ENCODE measurements at places on chromosomes 1 and 21.

- ATAC-seq: no peak
These were observed 67.8 kb downstream of the VPS26C start for GRCh38 chr21:37199057-37199924.

DNA sequence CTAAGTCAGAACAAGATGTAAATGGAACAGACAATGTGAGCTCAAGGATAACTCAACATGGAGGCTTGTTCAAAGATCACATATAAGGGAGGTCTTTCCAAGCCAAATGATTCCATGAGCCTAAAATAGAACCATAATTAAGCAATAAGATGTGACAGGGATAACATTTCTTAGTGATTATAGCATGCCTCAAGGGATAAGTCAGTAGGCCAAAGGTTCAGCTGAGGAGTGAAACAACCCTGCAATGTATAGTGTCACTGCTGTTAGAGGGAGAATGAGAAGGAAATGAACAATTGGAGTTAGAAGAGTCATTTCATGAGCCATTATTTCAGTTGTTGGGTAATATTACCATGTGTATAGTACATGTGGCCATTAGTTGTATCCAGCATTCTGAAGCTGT is 25.0 kb downstream of the GORAB start:
- no peak for ATAC-seq

GRCh38 chr1:38291336-38291735 is 244.7 kb upstream of the POU3F1 start:
- ATAC-seq: no peak

DNA sequence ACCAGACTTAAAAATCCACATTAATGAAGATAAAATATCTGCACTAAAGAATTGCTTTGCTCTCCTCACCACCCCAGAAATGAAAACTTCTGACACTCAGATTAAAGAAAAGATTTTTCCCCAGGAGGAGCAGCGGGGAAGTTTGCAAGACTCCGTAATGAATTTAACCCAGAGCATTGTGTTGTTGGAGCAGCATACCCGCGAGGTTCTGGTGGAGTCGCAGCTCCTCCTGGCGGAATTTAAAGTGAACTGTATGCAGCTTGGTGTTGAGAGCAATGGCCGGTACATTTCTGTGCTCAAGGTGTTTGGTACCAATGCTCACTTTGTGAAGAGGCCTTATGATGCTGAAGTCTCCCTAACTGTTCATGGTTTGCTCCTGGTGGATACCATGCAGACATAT is 46.4 kb downstream of the VPS13D start:
- no peak for ATAC-seq

- ATAC-seq: peak; percentile 35
These were observed 3.0 kb downstream of the PTPN22 start for GRCh38 chr1:113868387-113869083.

DNA sequence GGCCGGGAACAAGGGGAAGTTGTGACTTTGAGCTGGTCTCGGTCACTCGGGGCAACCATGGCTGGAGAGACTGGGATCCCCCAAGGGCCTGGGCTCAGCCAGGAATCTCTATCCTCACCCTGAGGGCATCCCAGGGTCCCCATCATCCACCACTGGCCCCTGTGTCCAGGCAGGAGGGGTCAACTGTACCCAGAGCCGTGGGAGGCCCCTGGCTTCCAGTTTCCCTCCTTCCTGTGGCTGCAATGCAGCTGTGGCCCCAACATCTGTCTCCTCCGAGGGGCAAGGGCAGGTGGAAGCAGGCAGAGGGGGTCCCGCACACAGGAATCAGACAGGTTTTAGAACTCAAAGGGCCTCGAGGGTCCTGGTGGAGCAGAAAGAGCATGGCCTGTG is 332.7 kb upstream of the VAMP3 start:
- ATAC-seq: no peak

- peak; percentile 48 for ATAC-seq
These were observed 40.0 kb upstream of the IKBKE start for GRCh38 chr1:206430031-206430983.

GRCh38 chr1:94362466-94363058 is 55.6 kb upstream of the ABCD3 start:
- ATAC-seq: no peak

GRCh38 chr1:68204977-68205630 is 27.2 kb downstream of the WLS start:
- no peak for ATAC-seq

DNA sequence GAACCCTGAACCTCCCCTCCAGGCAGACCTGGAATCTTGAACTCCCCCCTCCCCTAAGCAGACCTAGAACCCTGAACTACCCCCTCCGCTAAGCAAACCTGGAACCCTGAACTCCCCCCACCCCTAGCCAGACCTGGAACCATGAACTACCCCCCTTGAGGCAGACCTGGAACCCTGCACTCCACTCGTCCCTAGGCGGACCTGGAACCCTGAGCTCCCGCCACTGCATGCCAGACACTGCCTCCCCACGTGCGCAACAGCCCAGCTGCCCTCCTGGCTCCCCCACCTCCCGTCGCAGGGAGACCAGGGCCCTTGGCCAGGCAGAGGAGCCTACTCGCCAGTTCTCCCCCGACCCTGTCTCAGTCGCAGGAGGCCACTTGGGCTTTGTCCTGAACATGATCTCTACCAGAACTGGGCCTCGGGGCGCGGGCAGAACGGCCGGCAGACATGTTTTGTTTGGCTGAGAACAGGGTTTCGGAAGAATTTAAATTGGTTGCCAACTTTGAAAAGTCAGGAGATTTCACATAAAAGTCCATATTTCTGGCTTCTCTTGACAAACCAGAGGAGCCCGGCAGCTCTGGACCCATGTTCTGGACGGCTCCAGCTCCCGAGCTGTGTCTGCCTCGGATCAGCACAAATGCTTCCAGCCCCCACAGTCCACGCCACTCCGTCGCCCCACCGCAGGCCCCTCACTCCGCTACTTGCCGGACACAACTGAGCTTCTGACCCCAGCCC is 9.2 kb upstream of the PLEKHG5 start:
- no peak for ATAC-seq

DNA sequence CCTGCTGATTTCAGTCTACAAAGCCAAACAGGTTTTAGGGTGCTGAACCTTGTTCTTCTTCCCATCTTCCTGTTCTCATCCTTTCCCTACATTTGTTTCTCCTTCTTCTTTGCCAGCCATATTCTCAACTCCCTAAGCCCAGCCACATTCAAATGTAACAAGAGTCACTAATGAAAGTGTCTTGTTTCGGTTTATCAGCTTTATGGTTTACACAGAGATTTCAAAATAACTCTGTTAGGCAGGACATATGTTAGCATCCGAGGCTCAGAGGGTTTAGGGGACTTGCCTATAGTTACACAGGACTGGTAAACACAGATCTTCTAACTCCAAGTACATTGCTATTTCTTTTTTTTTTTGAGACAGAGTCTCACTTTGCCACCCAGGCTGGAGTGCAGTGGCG is 61.3 kb downstream of the NDUFS5 start:
- no peak for ATAC-seq

DNA sequence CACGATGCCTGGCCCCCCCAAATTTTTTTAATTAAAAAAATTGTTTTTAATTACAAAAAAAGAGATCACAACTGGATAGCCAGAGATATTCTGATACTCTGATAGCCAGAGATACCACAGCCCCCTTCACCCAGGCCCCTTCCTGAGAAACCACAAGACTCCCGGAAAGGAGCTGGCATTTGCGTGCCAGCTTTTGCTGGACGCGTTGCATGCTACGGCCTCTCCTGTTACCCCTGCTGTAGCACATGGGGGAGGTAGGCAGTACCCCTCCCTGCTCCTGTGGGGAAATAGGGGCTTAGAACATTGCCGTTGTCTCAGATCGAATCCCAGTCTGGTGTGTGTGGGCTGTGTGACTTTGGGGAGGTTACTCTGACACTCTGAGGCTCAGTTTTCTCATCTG is 22.7 kb downstream of the MFAP2 start:
- ATAC-seq: no peak

GRCh38 chr1:221440658-221441057 is 301.2 kb downstream of the DUSP10 start:
- ATAC-seq: peak; percentile 75

- ATAC-seq: peak; percentile 64
These were observed 55.1 kb downstream of the PLPP3 start for GRCh38 chr1:56524263-56524662.

- ATAC-seq: no peak
These were observed 2.7 kb downstream of the RBM15 start for GRCh38 chr1:110341872-110342331.

GRCh38 chr1:118122234-118123004 is 62.6 kb downstream of the SPAG17 start:
- no peak for ATAC-seq

- ATAC-seq: no peak
These were observed 24.6 kb downstream of the NTPCR start for GRCh38 chr1:232974971-232975370.

- no peak for ATAC-seq
These were observed 226.6 kb upstream of the ZRANB2 start for GRCh38 chr1:71307451-71307850.

GRCh38 chr1:183812686-183813569 is 8.0 kb downstream of the RGL1 start:
- ATAC-seq: no peak

DNA sequence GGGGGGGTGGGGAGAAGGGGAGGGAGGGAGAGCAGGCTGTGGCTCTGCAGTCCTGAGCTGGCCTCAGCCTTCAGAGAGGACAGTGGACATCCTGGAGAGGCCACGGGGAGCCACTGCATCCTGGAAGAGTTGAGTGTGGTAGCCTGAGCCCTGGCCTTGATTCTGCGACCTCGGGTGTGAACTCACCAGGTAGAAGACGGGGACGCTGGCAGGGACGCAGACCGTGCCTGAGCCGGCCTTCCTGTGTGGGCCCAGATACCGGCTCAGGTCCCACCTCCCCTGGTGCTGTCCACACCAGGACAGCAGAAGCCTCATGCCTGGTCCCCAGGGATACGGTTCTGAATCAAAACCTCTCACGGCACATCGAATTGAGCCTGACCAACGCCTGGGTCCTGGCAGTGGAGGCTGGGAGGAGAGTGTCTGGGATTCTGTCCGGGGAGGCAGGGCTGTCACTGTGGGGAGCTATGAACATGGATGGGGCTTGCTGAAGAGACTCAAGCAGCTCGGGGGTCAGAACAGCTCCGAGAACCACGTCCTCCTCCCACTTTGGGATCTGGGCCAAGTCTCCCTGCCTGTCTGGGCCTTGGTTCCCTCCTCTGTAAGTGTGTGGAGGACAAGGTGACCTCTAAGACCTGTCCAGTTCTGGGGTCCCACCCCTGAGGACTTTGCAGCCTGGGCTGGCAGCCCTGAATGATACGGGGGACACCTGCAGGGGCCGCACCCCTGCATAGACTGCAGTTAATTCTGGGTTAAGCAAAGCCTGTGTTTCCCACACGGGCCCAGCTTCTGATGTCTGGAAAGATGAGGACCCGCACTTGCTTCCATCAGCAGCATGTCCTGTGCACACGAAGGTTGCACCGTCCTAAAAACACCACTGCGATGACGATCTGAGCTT is 30.4 kb downstream of the RRP1 start:
- ATAC-seq: no peak

DNA sequence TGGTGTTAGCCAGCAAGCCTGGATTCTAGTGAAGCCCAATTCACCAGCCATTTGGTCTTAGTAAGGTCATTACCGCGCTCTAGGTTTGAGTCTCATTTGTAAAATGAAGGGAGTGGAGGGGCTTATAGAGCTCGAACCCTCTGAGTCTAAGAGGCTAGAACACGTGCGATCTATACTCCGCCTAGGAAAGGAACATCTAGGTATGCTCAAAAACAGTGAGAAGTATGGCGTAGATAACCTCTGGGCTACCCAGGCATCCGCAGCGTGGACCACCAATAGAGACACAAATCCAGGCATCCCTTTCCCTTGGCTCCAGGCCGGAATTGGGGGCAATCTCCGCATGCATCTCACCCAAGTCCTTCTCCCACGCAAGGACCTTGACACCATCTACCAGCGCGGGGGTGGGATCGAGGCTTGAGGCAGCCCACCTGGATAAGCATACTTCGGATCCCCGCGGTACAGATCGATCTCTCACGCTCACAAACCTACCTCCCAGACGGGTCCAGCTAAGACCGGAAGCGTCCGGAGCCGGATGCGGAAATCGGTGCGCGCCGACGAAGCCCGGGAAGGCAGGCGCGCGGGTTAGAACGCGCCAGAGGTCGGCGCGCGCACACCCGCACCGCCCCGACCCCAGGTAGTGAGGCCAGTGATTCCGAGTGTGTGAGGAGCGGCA is at the start of gene METTL25B:
TSS of gene METTL25B (plus strand) at position 544 of the 673 bp plus-strand sequence. CDS start 636 bp downstream, outside the sequence.
- peak; percentile 85 for ATAC-seq

- ATAC-seq: no peak
These were observed 70.0 kb downstream of the TRABD2B start for GRCh38 chr1:47927165-47927564.

DNA sequence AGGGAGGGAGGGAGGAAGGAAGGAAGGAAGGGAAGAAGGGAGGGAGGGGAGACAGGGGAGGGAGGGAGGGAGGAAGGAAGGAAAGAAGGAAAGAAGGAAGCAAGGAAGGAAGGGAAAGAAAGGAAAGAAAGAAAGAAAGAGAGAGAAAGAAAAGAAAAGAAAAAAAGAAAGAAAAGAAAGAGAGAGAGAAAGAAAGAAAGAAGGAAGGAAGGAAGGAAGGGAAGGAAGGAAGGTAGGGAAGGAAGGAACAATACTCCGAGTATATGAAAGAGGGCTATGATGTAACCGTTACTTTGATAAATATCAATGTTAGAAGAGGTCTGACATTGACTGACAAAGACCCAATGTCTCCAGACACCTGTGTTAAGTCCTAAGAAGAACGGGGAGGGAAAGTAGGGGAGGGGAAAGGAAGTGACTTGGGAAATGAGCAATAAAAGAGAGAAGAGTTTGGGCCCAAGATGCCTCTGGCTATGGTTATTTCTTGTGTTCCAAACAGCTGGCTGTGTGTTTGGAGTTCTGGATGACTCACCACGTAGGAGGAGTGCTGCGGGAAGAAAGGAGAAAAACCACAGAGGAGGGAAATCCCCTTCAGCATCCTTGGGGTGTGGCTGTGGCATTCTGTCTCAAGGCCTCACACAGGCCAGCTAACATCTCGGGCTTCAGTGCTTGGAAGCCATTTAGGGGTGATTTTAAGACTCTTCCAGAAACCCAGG is 37.0 kb upstream of the RXRG start:
- ATAC-seq: no peak

DNA sequence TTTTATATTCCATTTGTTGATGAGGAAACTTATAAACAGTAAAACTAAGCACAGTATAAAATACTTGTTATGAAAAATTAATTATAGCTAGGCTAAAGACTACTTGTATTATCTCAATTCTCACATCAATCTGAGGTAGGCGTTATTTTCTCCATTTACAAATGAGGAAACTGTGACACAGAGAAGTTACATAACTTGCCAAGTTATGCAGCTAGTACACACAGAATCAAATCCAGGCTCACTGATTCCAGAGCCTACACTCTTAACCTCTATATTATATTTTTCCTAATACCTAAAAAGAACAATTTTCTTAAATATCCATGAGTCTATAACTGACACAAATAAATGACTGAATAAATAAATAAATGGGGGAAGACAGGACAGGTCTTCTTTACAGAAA is 11.2 kb upstream of the VPS45 start:
- ATAC-seq: no peak

- no peak for ATAC-seq
These were observed 115.0 kb upstream of the COL6A1 start for GRCh38 chr21:45866551-45866950.

DNA sequence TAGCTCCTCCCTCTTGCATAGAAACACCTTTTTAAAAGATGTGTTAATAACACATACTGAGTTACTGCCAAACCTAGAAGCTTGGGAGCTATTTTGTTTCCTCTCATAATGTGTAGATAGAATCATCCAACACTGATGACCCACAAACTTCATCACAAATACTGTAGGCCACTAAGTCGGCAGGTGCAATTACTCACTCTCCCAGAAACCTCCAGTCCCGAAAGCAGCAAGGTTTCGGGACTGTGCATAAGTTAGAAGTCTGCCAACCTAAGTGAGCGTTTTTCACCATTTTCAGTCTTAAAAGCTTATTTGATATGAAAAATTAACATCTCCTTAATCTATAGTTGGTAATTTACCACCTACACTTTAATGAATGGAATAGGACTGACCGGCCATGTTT is 32.0 kb downstream of the C1orf198 start:
- no peak for ATAC-seq

All from stimulated activated memory B cell treated with anti-CD40 and anti-IgM and Interleukin-4, amounts not matched to agents 10 μg/mL and 1 μg/mL and 100 μg/mL, for 72 hours (primary cell).